Bone marrow (tissue), 2 donors: ENCODE measurements at places on chromosomes 13 and 19.

DNA sequence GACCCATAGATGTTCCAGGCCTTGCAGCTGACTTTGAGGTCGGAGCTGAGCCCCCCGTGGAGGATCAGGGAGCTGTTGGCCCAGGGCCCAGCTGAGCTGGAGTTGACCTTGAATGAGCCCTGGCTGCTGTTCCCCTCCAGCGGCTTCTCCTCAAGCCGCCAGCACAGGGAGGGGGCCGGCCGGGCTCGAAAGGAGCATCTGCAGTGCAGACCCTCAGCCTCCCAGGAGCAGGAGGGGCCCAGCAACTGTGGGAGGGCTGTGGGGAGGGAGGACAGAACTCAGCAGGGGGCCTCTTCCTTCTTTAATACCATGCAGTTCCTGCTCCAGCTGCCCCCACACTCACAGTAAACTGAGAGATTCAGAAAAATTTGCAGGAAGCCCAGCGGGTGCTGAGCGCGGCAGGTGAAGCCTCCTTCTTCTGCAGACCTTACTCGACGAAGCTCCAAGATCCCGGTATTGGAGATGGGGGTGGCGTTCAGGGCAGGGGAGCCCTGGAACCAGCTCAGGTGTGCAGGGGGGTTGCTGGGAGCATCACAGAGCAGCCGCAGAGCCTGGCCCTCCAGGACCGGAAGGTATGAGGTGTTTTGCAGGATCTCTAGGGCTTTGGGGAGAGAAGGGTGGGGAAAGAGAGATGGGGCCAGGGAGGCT is 2.6 kb downstream of the SIGLEC5 start:
- no peak for DNase-seq

- no peak for DNase-seq
Observed at GRCh38 chr13:51843529-51843928, 1.4 kb downstream of the TMEM272 start.

DNA sequence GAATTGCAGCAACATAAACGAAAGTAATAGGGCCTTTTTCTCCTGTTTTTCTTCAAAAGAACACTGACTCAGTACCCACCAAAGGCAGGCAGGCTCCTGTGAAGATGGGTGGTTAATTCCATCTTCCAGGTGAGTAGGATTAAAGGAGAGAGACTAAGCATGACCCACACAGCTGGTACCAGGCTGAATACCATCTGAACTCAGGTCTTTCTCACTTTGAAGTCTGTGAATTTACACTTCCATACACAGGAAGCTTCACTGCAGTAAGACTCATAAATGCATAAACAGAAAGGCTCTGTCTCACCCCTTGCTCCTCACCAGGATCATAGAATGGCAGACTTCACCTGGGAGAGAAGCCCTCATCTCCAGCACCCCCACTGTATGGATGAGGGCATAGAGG is 194.6 kb downstream of the KLF12 start:
- DNase-seq, result no peak

DNA sequence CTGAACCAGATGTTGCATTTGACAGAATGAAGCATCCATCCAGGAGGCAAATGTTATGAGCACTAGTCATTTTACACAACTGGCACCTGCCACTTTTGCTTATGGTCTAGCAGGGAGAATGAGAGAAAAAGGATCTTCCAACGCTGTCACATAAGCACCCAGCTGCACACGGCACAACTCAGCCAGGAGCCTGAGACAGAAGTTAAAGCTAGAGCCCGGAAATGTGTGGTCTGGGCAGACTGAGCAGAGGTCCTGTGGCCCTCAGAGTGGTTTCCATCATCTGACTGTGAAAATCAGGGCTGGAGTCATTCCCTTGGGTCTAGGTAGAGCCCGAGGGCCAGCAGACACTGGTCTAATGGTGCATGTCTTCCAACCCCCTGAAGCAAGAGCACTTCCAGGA is 78.4 kb upstream of the XPO4 start:
- DNase-seq, result no peak

GRCh38 chr13:46355901-46356590 is 31.0 kb downstream of the RUBCNL start:
- DNase-seq, result no peak

GRCh38 chr19:3319643-3320353 is 46.6 kb upstream of the NFIC start:
- no peak for DNase-seq

GRCh38 chr13:48819376-48819775 is 156.3 kb upstream of the FNDC3A start:
- no peak for DNase-seq

DNA sequence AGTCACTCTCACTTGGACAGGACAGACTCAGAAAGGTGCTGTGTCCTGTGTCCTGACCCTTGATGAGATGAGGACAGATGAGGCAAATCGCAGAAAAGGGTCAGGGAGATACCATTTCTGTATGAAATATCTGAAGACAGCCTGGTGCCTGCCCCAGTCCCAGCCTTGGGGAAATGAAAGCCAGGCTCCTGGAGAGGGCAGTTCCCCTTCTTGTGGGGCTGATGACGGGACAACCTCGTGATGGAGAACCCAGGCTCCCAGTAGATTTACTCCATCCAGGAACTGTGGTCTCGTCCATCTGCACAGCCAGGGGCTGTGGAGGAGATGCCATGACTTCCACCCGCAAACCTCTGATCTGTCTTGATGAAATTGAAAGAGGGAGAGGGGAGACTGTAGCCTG is 13.8 kb downstream of the LILRB1 start:
- DNase-seq, result no peak

DNA sequence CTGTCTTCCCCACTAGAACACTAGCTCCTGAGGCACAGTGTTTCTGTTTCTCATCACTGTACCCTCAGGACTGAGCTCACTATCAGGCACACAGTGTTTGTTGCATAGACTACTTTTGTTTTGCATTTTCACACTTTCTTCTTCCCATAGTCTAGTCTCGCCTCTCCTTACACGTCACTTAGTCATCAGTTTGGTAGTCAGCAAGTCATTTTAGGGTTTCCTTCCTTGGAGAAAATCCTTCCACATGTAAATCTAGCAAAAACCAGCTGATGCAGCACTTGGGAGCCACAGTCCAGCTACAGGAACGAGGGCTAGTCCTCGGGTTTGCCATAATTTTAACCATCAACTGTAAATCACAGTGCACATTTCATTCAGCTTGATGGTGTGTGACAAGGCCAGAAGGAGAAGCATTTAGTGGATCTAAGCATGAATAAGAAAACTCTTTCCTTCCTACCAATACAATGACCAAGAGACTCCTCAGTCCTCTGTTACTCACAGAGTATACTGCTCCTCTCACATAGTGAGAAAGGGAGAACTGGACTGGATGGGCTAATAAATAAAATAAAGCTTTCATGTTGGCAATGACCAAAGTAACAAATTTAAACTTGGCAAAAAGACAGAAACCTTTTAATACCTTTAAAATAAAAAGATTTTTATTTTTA is 221.0 kb downstream of the KLF12 start:
- no peak for DNase-seq

GRCh38 chr13:52366291-52366690 is 39.7 kb downstream of the THSD1 start:
- no peak for DNase-seq
